Cortex of kidney (tissue), 1 donor: ENCODE measurements at places on chromosomes 6 and 20.

DNA sequence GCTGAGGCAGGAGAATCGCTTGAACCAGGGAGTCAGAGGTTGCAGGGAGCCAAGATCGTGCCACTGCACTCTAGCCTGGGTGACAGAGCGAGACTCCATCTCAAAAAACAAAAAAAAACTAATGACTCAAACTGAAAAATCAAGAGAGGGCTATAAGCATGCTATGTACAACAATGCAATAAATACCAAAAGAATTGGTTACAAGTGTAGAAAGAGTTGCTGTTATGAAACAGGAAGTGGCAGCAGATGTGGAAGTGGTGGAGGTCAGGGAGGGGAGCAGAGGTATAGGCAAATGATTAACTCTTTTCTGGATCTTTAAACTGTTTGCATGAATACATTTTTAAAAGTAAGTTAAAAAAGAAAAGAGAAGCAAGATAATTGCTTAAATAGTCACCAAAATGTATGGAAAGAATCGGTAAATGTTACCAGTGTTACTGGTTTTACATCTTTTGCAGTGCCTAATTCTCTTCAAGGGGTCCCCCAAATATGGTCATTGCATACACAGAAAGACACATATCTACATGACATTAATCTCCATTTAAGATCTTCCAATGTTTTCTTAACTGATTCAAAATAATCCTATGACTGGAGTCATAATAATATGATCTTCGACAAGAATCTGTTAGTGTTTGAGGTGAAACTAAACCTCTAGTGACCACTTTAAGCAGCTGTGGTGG, 15.0 kb downstream of the CALHM6 start:
- no peak for DNase-seq

- no peak for DNase-seq
These were observed 253.2 kb downstream of the PLCB1 start for GRCh38 chr20:8385247-8385646.

GRCh38 chr20:53023732-53024520, 51.8 kb downstream of the TSHZ2 start:
- no peak for DNase-seq

- DNase-seq: no peak
These were observed 27.6 kb downstream of the ZNF311 start for GRCh38 chr6:28977341-28978132.

DNA sequence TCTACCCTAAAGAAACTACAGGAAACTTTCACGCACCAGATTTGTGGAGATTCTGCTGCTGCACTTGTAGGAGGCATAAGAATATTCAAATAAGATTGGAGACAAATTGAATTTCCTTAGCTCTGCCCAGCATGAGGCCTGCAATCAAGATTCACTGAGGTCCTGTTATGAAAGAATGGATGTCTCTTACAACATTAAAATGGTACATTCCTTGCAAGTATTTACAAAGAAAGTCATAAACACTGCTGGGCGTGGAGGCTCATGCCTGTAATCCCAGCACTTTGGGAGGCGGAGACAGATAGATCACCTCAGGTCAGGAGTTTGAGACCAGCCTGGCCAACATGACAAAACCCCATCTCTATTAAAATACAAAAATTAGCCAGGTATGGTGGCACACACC, 74.0 kb upstream of the MAP3K4 start:
- DNase-seq: no peak

- no peak for DNase-seq
These were observed 25.7 kb downstream of the CD83 start for GRCh38 chr6:14143305-14143704.

GRCh38 chr6:32883789-32884188, 29.8 kb downstream of the PSMB9 start:
- DNase-seq: no peak

DNA sequence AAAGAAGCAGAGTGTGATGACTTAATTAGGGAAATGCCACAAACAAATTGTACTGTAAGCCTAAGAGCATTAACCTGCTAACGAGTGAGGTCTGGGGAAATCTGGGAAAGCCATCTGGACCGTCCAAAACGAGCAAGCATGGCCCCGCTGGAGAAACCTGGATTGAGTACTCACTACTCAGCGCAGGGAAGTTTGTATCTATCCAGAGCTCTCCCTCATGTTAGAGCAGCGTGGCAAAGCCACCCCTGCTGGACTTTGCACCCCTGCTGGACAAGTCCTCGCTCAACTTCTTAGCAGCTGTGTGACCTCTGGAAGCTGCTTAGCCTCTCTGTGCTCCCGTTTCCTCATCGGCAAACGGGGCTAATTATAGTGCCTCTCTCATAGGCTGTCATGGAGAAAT, 37.3 kb downstream of the PSMG4 start:
- DNase-seq: no peak

DNA sequence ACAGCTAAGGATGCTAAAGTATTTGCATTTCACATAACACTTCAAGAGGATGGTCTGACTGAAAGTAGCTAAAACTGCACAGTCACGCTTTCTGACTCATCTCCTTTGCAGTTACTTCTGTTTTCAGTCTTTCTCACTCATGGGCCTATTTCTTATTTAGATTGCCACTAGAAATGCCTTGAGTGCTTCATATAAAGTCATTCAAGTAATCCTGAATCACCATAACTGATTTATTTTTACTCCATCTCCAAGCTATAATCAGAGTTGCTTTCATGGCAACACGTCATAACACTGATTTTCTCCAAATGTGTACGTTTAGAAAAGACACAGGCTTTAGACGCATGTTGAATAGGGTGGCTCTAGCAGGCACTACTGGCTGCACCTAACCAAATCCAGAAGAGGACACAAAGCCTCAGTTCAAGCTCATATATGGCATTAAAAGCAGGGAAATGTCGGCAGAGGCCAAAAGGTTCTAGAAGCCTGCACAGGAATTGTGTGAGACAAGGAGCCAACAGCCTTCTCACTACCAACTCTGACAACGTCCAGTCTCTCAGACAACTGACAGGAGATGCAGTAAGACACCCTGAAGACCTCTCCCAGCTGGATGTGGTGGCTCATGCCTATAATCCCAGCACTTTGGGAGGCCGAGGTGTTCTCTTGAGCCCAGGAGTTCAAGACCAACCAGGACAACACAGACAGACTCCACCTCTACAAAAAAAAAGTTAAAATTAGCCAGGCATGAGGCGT, 64.1 kb upstream of the BEND6 start:
- no peak for DNase-seq
